ENCODE measurements at places on chromosomes 4 and X.
A peak's percentile ranks its signal among the peaks of the same experiment; 100 is the strongest.

DNA sequence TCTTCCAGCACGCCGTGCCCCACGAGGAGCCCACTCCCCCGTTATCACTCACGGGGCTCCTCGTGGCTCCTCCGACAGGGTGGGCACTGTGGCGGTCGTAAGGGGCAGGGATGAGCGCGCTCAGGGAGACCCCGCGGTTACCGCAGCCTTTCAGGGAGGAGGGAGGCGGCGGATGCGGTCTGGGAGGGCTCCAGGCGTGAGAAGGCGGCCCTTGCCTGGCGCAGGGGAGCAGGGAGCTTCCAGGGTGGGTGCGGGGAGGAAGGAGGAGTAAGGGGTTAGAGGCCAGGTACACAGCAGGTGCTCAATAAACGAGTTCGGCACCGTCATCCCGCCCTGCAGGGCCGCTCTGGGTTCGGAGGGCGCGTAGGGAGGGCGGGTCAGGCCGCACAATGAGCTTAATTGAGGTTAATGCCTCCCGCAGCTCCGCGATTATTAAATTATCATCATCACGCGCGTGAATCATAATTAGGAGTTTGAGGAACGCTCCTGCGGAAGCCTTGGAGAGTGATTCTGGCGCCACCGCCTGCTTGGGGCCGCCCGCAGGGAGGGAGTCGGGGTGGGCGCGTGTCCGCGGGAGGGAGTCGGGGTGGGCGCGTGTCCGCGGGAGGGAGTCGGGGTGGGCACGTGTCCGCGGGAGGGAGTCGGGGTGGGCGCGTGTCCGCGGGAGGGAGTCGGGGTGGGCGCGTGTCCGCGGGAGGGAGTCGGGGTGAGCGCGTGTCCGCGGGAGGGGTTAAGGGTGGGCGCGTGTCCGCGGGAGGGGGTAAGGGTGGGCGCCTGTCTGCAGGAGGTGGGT lies 7.6 kb upstream of the NKX1-1 start:
- no peak for DNase-seq

DNA sequence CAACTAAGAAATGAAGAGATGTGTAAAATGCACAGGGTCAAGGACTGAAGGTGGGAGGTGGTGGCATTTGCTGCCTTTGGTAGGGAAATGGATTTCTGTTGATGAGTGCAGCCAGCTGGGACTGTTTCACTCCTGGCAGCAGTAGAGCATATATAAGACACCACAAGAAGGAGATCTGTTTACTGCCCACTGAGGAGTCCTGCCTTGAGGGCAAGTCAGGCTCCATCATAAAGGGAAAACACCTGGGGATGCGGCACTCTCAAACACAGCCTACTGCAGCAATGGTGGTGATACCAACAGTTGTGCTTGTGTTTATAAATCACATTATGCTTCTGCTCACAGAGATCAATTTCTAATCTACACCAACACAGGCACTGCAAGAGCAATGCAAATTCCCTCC lies 222.1 kb downstream of the TACR3 start:
- DNase-seq: no peak

- no peak for DNase-seq
These were observed 95.6 kb upstream of the SLC4A4 start for GRCh38 chr4:71243091-71243833.

GRCh38 chr4:5710961-5711478 lies at the start of gene EVC:
TSS of gene EVC (plus strand) at chr4:5711201. CDS start at chr4:5711381, 180 bp downstream.
- DNase-seq: no peak

- DNase-seq: no peak
These were observed 234.1 kb downstream of the CPE start for GRCh38 chr4:165612936-165613335.

DNA sequence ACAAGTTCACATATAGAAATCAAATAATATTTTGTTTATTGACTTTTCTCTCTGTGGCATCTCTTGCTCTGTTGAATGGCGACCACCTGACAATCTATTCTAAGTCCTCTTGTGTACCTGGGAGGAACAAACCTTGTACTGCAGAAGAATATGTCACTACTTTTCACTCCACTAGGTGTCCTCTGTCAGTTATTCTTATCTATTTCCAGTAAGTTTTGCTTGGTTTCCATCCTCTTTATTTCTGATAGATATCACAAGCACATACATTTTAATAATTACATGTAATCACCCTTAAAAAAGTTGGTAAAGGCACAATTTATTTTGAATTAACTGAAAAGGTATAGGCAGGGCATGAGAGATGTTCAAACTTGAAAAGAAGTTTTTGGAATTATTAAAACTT lies 238.4 kb downstream of the SNCA start:
- no peak for DNase-seq

DNA sequence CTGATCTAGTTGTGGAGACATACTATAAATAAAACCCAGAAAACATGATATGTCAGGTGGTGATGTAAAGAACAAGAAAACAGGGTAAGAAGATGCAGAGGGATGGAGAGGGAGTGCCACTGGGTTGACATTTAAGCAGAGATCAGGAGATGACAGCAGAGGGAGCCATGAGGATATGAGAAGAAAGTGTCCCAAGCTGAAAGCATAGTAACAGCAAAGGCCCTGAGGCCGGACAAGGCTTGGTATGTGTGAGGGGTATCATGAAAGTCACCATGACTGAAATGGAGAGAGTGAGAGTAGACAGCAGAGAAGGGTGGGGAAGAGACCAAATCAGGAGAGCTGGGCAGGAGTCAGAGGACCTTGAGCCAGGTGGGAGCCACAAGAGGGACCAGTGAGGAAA lies 3.4 kb downstream of the GPKOW start:
- DNase-seq: no peak

DNA sequence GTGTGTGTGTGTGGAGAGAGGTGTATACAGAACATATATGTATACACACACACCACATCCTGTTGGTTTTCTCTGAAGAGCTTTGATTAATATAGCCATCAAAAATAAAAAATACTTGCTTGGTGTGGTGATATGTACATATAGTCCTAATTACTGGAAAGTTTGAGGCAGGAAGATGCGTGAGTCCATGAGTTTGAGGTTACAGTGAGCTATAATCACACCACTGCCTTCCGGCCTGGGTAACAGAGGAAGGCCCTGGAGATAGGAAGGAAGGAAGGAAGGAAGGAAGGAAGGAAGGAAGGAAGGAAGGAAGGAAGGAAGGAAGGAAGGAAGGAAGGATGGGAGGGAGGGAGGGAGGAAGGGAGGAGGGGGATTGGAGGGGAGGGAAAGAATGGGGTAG lies 360.4 kb upstream of the CPEB2 start:
- DNase-seq: no peak

GRCh38 chr4:152328582-152328981 lies 207.3 kb downstream of the FBXW7 start:
- DNase-seq: no peak

- DNase-seq: no peak
These were observed 34.9 kb upstream of the PPP2R2C start for GRCh38 chr4:6507345-6507744.

GRCh38 chr4:21768349-21769310 lies 179.9 kb downstream of the KCNIP4 start:
- peak; percentile 3 for DNase-seq

Data from GM12864 (cell line).